ENCODE measurements at places on chromosomes 1 and 21.

DNA sequence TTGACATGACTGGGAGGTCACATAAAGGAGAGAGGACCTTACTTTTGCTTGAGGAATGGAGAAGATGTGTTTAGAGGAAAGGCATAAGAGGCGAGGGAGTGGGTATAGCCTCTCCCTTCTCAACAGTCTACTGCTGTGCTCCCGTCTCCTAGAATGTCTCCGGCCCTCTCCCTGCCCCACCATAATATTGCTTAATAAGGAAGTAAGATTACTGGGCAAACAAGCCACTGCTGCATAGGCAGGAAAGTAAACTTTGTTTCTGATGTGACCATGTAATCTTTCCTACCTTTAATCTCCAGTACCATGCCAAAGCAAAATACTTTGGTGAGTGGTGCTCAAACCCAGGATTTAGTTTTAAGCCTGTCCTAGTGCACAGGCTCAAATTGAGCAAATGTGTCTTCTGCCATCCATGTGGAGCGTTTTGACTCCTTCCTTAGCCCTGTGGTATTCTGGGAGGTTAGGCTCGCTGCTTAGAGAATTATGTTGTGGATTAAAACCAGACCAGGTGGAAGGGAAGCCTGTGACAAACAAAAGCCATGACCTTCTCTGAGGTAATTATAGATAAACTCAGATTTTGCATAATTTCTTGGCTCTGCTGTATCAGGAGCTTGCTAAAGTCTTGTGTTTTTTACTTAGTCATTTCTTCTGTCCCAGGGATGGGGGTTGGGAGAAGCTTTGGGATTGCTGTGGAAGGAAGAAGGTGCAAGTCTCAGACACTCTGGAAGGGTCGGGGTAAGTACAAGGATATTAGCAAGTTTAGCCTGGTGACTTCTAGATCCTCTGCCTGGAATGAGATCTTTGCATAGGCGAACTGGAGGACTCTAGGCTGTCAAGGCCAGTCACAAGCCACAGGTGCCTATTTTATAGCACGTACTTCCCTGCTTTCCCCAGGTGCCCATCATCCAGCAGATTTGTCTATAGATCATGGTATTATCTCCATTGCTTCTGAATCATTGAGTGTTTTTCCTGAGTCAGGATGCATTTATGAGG, 34.5 kb upstream of the DIPK1A start:
- DNase-seq: no peak

DNA sequence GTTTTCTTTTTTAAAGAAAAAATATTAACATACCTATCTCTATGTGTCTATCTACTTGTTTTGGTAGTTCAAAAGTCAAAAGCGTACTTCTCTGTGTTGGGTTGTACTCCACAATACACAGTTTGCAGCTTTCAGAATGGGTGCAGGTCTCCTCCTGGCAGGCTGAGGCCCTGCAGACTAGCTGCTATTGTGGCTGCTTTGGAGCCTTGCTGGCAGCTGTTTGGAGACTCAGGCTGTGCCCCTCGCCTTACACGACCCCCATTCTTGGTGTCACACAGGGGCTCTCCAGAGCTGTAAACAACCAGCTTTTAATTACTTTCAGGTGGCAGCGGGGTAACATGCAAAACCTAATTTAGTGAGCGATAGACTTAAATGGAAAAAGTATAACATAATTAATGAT, 160.4 kb downstream of the DSCAM start:
- DNase-seq: no peak

- no peak for DNase-seq
These were observed 79.7 kb downstream of the ZNF326 start for GRCh38 chr1:90074566-90074965.

DNA sequence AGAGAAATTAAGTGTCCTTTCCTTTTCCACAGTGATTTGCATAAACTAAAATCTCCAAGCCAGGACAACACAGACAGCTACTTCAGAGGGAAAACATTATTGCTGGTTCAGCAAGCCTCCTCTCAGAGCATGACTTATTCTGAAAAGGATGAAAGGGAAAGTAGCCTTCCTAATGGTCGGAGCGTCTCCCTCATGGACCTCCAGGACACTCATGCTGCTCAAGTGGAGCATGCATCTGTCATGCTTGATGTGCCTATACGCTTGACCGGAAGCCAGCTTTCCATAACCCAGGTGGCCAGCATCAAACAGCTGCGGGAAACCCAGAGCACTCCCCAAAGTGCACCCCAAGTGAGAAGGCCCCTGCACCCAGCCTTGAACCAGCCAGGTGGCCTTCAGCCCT, 39.1 kb downstream of the CLEC20A start:
- DNase-seq: no peak

GRCh38 chr1:100045206-100045605, 75.4 kb downstream of the SLC35A3 start:
- DNase-seq: no peak

- DNase-seq: no peak
These were observed 39.4 kb downstream of the EIF2D start for GRCh38 chr1:206572835-206573234.

GRCh38 chr1:32780005-32780404, 37.2 kb downstream of the YARS1 start:
- no peak for DNase-seq

- DNase-seq: no peak
These were observed 98.3 kb downstream of the ABCA4 start for GRCh38 chr1:94022471-94023189.

DNA sequence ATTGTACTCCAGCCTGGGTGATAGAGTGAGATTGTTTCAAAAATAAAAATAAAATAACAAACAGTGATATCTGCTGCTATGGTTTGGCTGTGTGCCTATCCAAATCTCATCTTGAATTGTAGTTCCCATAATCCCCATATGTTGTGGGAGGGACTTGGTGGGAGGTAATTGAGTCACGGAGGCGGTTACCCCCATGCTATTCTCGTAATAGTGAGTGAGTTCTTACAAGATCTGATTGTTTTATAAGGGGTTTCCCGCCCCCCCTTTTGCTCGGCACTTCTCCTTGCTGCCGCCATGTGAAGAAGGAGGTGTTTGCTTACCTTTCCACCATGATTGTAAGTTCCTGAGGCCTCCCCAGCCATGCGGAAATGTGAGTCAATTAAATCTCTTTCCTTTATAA, 47.8 kb downstream of the ACTL8 start:
- DNase-seq: no peak

GRCh38 chr1:205675247-205675646, 5.1 kb downstream of the SLC45A3 start:
- no peak for DNase-seq

- DNase-seq: no peak
These were observed 35.7 kb downstream of the C1orf216 start for GRCh38 chr1:35683012-35683411.

DNA sequence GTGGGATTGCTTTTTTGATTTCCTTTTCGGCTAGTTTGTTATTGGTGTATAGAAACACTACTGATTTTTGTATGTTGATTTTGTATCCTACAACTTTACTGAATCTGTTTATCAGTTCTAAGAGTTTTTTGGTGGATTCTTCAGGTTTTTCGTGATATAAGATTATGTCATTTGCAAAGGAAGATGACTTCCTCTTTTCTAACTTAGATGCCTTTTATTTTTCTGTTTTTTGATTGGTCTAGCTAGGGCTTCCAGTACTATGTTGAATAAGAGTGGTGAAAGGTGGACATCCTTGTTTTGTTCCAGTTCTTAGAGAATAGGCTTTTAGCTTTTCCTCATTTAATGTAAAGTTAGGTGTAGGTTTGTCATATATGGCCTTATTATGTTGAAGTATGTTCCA, 13.1 kb upstream of the NHLH2 start:
- no peak for DNase-seq

DNA sequence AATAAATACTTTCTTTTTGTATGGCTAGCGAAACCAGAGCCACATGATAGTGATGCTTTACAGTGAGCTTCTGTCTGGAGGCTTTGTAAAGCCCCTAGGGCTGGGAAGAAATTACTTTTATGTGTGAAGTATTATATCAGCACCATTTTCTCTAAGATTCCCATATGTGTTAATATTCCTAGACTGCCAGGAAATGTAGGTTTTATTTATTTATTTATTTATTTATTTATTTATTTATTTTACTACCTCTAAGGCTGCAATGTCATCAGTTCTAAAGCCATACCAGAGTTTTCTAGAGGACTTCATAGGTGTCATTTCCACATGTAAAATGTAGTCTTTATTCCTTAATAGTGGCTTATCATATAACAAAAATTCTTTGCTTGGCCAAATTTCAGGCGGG, 4.4 kb upstream of the CHI3L1 start:
- no peak for DNase-seq

DNA sequence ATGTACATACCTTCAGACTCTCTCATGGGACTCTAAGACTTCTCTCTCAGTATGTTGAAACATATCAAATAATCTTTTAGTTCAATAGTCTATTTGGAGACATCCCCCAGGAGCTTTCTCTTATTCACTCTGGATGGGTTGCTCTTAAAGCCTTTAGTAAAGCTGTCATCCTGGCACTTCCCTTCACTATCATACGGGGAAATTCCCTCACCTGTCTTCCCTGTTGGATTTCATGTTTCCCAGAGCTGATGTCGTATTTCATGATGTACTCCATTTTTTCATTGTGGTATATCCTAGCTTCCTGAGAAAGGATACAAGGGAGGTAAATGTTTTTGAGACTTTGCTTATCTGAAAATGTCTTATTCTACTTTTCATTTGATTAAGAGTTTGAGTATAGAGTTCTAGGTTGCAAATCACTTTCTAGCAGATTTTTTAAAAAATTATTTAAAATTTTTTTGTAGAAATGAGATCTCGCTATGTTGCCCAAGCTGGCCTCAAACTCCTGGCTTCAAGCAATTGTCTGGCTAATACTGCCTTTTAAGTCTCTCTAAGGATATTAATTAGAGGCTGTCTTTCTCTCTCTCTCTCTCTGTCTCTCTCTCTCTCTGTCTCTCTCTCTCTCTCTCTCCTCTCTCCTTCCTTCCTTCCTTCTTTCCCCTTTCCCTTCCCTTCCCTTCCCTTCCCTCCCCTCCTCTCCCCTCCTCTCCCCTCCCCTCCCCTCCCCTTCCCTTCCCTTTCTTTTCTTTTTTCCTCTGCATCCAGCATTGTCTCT, 17.0 kb upstream of the MACF1 start:
- no peak for DNase-seq

DNA sequence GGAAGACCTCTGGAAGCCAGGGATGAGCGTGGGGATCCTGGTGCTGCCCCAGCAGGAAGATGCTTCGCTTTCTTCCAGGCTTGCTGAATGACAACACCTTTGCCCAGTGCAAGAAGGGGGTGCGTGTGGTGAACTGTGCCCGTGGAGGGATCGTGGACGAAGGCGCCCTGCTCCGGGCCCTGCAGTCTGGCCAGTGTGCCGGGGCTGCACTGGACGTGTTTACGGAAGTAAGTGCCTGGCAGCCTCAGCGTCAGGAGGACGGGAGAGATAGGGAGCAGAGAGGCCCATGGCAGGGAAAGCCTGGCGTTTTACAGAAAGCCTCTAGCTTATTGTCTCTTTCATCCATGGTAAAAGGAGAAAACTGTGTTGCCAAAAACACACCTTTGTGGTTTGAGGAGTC, 23.5 kb downstream of the PHGDH start:
- no peak for DNase-seq

DNA sequence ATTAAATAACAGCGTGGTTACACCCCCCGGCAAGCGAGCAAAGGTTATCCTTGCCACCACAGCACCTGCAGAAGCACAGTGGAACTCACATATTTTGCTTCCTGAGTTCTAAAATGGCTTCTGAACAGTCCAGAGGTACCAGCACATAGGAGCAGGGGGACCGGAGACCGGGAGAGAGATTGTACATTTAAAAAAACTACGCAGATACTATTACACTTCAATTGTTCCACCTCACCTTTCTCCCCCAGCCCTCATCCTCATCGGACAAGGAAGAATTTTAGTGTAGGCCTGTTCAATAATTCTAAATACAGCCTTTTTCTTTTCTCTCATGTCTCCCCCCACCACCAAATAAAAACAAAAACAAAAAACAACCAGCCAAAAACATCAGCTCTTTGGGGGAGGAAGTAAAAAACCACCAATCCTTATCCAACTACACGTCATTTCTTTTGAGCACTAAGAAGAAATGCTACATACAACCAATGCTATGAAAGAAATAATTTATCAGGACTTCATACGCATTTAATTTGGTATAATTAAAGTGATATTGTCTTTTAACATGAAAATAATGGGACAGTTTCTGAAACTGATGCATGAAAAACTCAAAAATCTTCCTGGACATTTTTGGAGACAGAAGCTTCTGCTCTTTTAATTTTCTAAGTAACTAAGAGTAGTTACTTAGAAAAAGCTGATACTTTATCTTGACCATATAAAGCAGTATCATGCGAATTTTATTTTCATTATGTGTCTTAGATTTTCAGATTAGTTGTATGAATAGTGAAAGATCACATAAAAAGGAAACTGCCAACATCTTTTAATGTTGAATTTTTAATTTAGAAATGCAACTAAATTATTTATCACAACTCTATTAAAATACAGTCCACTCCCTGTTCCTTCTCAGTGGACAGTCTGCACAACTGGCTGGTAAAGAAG, 9.1 kb downstream of the CDKN2C start:
- DNase-seq: no peak

GRCh38 chr1:205338011-205338410, 16.5 kb upstream of the NUAK2 start:
- no peak for DNase-seq

GRCh38 chr1:214514819-214515383, 36.5 kb downstream of the PTPN14 start:
- DNase-seq: no peak

Measured in activated CD4-positive, CD25-positive, alpha-beta regulatory T cell (primary cell).